ENCODE measurements at places on chromosomes 2 and 18.

DNA sequence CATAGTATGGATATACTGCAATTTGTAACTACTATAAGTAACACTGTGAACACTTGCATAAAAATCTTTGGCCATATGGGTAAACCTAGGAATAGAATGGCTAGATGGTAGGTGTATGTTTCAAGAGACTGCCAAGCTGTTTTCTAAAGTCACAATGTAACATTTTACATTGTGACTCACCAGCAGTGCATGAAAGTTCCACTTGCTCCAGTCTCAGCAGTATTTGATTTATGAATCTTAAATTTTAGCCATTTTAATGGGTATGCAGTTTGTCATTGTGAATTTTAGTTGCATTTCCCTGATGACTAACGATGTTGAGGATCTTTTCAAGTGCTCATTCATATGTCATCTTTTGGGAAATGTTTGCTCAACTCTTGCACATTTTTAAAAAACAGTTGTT is 86.1 kb downstream of the FARSB start:
- no peak for DNase-seq

DNA sequence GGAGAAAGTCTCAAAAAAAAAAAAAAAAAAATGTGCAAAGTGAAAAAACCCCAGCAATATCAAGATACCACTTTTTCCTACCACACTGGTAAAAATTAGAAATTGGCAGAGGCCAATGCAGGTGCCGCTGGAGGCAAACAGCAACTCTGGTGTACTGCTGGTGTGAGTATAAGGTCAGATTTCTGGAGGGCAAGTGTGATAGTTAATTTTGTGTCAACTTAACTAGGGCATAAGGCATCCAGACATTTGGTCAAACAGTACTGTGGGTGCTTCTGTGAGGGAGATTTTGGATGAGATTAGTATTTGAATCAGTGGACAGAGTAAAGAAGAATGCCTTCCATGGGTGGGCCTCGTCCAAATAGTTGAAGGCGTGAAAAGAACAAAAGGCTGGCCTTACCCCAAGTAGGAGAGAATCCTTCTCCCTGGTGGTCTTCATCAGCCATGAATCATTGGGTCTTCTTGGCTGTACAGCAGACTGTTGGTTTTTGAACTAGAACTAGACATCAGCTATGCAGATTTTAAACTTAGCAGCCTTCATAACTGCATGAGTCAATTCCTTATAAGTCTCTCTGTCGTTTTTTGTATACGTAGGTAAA is 52.8 kb upstream of the FHL2 start:
- DNase-seq, result no peak

DNA sequence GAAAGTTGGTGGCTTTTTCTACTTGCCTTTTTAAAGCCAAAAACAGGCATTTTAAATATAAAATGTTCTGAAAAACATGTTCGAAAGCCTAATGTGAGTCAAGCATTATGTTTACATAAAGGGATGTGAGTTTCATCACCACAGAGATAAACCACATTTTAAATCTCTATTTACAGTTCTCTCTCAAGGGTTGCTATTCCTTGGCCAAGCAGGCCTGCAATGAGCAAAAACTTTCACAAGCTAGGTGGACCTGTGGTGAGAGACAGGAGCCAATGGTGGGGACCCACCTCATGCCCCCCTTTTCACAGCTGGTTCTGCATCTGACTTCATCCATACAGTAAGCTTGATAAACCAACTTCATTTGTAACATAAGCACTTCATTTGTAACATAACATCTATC is 65.1 kb downstream of the CUL3 start:
- DNase-seq, result no peak

- no peak for DNase-seq
Observed at GRCh38 chr18:28267276-28267675, 90.3 kb upstream of the CDH2 start.

Measured in central memory CD4-positive, alpha-beta T cell (primary cell).